ENCODE measurements at places on chromosomes 4 and X.

- no peaks in the 10 kb centered on the region for H3K36me3 ChIP-seq
- H3K4me1 ChIP-seq, result peaks cover 24% of the 10 kb centered on the region
- no peaks in the 10 kb centered on the region for H3K27me3 ChIP-seq
- H3K27ac ChIP-seq, result no peak overlapping the region
- no peak for DNase-seq
- no peak overlapping the region for H3K4me3 ChIP-seq
These were observed 2.9 kb upstream of the KLHL2 start for GRCh38 chr4:165204462-165204830.

GRCh38 chrX:10095698-10096432 lies 60.9 kb upstream of the CLCN4 start:
- no peaks in the 10 kb centered on the region for H3K27me3 ChIP-seq
- no peak overlapping the region for H3K4me3 ChIP-seq
- no peak overlapping the region for H3K27ac ChIP-seq
- H3K4me1 ChIP-seq, result peaks cover 7% of the 10 kb centered on the region

- H3K27me3 ChIP-seq, result no peaks in the 10 kb centered on the region
- DNase-seq, result no peak
- H3K4me1 ChIP-seq, result no peaks in the 10 kb centered on the region
- no peaks in the 10 kb centered on the region for H3K36me3 ChIP-seq
- H3K27ac ChIP-seq, result no peak overlapping the region
- no peak overlapping the region for H3K4me3 ChIP-seq
These were observed 73.5 kb upstream of the RAP2C start for GRCh38 chrX:132292793-132293192.

- no peak overlapping the region for H3K27ac ChIP-seq
- H3K4me1 ChIP-seq, result no peaks in the 10 kb centered on the region
- H3K27me3 ChIP-seq, result no peaks in the 10 kb centered on the region
- no peak overlapping the region for H3K4me3 ChIP-seq
- no peaks in the 10 kb centered on the region for H3K36me3 ChIP-seq
These were observed 13.4 kb upstream of the TNIP3 start for GRCh38 chr4:121177246-121178137.

DNA sequence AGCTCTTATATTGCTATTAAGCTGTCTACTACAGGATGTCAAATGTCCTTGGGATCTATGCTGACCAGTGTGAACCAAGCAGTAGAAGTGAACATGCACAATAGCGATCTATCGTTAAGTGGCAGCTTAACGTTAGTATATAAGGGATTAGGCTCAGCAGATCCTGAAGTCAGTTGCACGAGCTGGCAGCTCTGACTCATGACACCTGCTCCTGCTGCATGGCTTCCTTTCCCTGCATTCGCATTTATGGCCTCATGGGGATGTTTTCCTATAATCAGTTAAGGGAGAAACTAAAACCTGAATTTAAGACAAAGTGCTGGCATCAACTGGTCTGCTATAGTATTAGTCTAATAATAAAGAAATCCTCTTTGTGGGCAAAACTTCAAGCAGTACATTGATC lies 12.7 kb upstream of the MCUB start:
- no peaks in the 10 kb centered on the region for H3K27me3 ChIP-seq
- H3K4me3 ChIP-seq, result no peak overlapping the region
- H3K4me1 ChIP-seq, result no peaks in the 10 kb centered on the region
- peaks cover 22% of the 10 kb centered on the region for H3K36me3 ChIP-seq
- no peak overlapping the region for H3K27ac ChIP-seq

DNA sequence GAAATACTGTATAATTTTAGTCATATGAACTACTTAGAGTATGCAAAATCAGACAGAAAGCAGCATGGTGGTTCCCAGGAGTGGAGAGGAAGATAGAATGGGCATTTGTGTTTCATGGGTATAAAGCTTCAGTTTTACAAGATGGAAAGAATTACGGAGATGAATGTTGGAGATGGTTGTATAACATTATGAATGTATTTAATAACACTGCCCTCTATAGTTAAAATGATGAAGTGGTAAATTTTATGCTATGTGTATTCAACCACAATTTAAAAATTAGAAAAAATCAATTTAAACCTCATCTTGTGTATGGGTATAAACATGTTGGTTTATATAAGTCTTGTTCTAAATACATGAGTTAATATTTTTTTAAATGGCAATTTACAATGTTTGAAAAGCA lies 521.1 kb downstream of the FSTL5 start:
- no peaks in the 10 kb centered on the region for H3K4me1 ChIP-seq
- no peak overlapping the region for H3K4me3 ChIP-seq
- H3K27me3 ChIP-seq, result no peaks in the 10 kb centered on the region
- no peaks in the 10 kb centered on the region for H3K36me3 ChIP-seq
- DNase-seq, result no peak

DNA sequence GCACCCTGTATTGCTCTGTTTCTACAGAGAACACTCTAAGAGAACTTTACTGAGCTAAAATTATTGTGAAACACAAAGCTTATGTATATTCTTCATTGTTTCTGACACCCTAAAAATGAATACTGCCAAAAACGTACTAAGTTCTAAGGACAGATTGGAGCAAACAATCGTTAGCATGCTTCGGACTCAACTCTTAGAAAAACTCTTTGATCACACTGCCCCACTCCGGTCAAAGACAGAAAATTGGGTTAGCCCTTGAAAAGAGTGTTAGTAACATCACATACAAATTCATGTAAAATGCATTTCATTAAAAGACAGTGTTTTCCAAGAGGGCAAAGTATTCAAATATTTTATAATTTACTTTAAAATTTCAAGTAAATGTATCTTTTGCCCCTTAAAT lies 177.4 kb downstream of the DCHS2 start:
- H3K36me3 ChIP-seq, result no peaks in the 10 kb centered on the region
- no peaks in the 10 kb centered on the region for H3K27me3 ChIP-seq
- no peak overlapping the region for H3K27ac ChIP-seq
- no peak for DNase-seq

- H3K4me3 ChIP-seq, result no peak overlapping the region
- H3K27me3 ChIP-seq, result no peaks in the 10 kb centered on the region
- H3K27ac ChIP-seq, result no peak overlapping the region
- DNase-seq, result no peak
These were observed 160.2 kb upstream of the ZC4H2 start for GRCh38 chrX:65136424-65136823.

- H3K27me3 ChIP-seq, result peaks cover 94% of the 10 kb centered on the region
- H3K4me1 ChIP-seq, result peaks cover 49% of the 10 kb centered on the region
- DNase-seq, result no peak
- no peaks in the 10 kb centered on the region for H3K36me3 ChIP-seq
- peak overlapping the region; percentile 18 for H3K4me3 ChIP-seq
- H3K27ac ChIP-seq, result no peak overlapping the region
These were observed 10.4 kb downstream of the FRG2 start for GRCh38 chr4:190016369-190017289.

GRCh38 chr4:82901183-82901718 lies 716 bp downstream of the THAP9 start:
- H3K4me1 ChIP-seq, result peaks cover 43% of the 10 kb centered on the region
- peaks cover under 1% of the 10 kb centered on the region for H3K36me3 ChIP-seq
- H3K27ac ChIP-seq, result peak overlapping the region; percentile 99
- DNase-seq, result no peak
- H3K27me3 ChIP-seq, result no peaks in the 10 kb centered on the region

DNA sequence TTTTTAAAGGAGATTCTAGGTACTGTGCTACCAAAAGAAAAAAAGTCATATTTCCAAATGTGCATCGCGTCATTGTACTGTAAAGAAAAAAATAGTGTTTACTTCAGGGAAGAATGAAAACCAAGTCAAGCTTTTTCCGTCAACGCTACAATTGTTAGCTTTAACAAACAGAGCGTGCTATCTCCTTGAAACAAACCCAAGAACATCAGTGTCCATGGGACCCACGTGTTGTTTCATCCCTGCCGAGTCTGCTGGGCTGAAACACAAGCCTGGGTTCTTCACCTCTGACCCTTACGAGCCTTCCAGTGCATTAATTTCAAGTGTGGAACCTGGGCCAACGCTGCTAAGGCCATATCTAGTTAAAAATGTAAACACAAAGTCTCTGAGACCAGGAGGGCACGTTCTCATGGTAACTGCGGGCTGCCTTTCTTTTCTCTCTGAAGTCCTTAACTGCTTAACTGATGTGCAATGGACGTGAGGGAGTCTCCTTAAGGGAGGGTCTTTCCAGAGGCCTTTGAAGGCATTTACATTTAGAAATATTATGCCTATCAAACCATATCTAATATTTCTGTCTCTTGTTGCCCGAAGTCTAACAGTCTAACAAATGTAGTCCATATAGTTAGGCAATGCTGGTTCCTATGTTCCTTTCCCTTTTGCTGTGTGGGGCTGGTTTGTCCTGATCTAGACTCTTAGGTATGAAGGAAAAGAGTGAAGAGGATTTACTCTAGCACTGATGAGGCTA lies 36.3 kb downstream of the ING2 start:
- no peak overlapping the region for H3K4me3 ChIP-seq
- peaks cover 4% of the 10 kb centered on the region for H3K4me1 ChIP-seq
- no peaks in the 10 kb centered on the region for H3K36me3 ChIP-seq
- H3K27me3 ChIP-seq, result no peaks in the 10 kb centered on the region
- no peak for DNase-seq

DNA sequence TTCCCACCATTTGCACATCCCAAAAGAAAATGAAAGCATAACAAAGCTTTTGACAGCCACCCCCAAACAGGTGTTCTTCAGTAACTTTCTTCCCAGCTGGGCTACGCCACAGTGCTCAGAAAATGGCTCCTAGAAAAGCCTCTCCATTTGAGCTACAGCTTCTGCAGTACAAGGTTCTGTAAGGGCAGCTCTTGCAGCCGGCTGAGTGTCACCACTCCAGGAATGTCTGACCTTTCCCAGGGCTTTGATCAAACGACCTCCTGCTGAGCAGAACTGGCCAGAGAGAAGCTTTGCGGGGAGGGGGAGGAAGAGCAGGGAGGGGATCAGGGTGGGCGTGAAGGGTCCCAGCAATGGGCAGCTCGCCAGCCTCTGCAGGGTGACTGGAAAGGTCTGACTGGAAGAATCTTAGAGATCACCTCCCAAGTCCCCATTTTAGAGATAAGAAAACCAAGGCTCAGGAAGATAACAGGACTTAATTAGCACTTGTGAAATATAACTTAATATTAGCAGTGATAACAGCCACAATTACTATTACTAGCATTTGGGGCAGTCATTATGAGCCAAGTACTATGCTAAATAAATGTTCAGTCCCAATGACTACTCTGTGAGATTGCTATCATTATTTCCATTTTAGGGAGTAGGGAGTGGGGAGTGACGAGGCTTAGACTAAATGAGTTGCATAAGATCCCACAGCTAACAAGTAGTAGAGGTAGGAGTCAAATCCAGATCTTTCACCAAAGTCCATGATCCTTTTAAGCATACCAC lies 51.1 kb downstream of the LEF1 start:
- H3K4me1 ChIP-seq, result peaks cover 6% of the 10 kb centered on the region
- H3K27ac ChIP-seq, result no peak overlapping the region
- DNase-seq, result no peak
- H3K36me3 ChIP-seq, result no peaks in the 10 kb centered on the region
- H3K4me3 ChIP-seq, result no peak overlapping the region

DNA sequence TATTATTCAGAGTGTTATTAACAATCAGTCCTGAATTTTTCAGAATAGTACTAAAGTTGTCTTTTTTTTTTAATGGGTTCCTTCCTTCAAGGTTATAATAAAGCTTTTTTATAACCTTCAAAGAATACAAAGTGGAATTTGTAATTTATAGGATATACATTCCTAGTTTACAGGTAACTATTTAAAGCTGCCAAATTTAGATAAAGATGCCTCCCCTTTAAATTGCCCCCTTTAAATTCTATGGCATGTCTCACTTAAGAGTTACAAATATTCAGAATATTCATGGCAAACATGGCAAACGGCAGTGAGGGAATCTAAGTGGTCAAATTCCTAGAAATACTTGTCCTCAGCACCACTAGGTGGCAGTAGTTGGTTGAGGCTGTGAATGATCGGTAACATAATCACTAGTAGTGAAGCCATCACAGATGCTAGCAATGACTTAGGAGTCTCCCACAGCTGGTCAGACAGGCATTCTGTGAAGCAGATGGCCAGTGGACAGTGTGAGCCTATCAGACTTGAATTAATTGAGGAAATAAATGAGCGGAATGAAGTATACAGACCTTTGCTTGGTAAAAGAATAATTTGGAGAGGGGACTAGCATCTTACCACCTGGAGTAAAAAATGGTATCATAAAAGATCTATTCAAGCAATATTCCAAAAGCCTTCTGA lies 86.4 kb downstream of the CBR4 start:
- peaks cover 65% of the 10 kb centered on the region for H3K36me3 ChIP-seq
- H3K4me3 ChIP-seq, result no peak overlapping the region
- no peaks in the 10 kb centered on the region for H3K4me1 ChIP-seq
- no peak for DNase-seq

DNA sequence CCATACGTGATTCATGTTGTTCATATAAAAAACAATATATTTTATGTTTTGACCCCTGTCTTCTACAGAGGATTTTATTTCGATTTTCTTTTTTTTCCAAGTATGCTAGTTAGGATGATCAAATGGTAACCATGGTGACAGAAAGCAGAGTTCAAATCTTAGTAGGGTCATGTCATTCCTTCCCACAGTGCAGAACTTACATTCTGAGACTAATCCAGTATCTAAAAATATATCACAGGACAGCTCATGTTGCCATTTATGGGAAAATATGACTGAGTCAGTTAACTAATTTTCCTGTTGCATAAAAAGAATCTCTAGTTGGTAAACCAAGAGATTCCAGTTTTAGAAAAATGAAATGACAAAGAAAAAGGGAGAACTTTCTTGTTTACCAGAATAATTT lies 209.5 kb downstream of the PARM1 start:
- no peaks in the 10 kb centered on the region for H3K36me3 ChIP-seq
- no peak overlapping the region for H3K27ac ChIP-seq
- no peaks in the 10 kb centered on the region for H3K4me1 ChIP-seq
- H3K27me3 ChIP-seq, result no peaks in the 10 kb centered on the region
- no peak for DNase-seq
- no peak overlapping the region for H3K4me3 ChIP-seq

DNA sequence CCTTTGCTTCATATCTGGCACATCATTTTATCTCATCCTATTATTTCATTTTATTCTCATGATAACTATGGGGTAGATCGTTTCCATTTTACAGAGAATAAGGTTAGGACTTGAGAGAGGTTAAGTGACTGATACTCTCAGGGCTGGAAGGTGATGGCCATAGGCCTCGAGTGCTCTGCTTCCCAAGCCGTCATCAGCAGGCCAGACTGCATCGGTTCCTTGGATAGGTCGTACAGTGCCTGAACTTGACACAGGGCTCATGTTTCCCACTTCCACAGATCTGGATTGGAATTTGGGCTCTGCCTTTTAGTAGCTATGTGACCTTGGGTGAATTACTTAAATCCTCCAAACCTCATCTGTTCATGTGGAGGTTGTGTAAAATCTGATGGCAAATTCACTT lies 81.4 kb downstream of the TMEM131L start:
- H3K36me3 ChIP-seq, result peaks cover 5% of the 10 kb centered on the region
- no peaks in the 10 kb centered on the region for H3K4me1 ChIP-seq
- H3K27ac ChIP-seq, result no peak overlapping the region

- H3K27me3 ChIP-seq, result no peaks in the 10 kb centered on the region
- H3K36me3 ChIP-seq, result no peaks in the 10 kb centered on the region
These were observed 24.9 kb upstream of the RPL39 start for GRCh38 chrX:119816300-119816699.

GRCh38 chr4:55763996-55764395 lies 55.6 kb upstream of the EXOC1L start:
- no peak overlapping the region for H3K4me3 ChIP-seq
- no peaks in the 10 kb centered on the region for H3K4me1 ChIP-seq
- no peaks in the 10 kb centered on the region for H3K36me3 ChIP-seq
- H3K27me3 ChIP-seq, result no peaks in the 10 kb centered on the region
- no peak overlapping the region for H3K27ac ChIP-seq

- no peak overlapping the region for H3K4me3 ChIP-seq
- no peaks in the 10 kb centered on the region for H3K4me1 ChIP-seq
- no peak overlapping the region for H3K27ac ChIP-seq
- no peaks in the 10 kb centered on the region for H3K36me3 ChIP-seq
These were observed 9.7 kb downstream of the JADE1 start for GRCh38 chr4:128819082-128819742.

GRCh38 chr4:35520059-35520458 lies 724.3 kb downstream of the ARAP2 start:
- no peaks in the 10 kb centered on the region for H3K36me3 ChIP-seq
- no peak overlapping the region for H3K27ac ChIP-seq
- H3K4me3 ChIP-seq, result no peak overlapping the region
